ENCODE measurements at places on chromosomes 5 and 9. TPM values are rescaled to one million over a fixed set of nuclear protein-coding genes. Genes with fewer than 3 reads are reported as not detected.

PCDHB14 gene
- not detected for total RNA-seq

- H3K36me3 ChIP-seq = peaks cover 4% of the 10 kb centered on the region
- H3K27me3 ChIP-seq = no peaks in the 10 kb centered on the region
- H3K4me1 ChIP-seq = no peaks in the 10 kb centered on the region
- no peak overlapping the region for H3K4me3 ChIP-seq
Observed at GRCh38 chr9:112112941-112113681, 62.0 kb downstream of the SUSD1 start.

RLN2 gene
- total RNA-seq = 1.3 TPM

ZNF483 gene
- total RNA-seq = 22.1 TPM

GRCh38 chr9:98848450-98849149, 41.1 kb downstream of the GALNT12 start:
- no peaks in the 10 kb centered on the region for H3K27me3 ChIP-seq
- no peak overlapping the region for H3K27ac ChIP-seq
- no peak overlapping the region for H3K4me3 ChIP-seq
- H3K36me3 ChIP-seq = no peaks in the 10 kb centered on the region

PCDHGA12 gene
- total RNA-seq = not detected

HAND1 gene
- total RNA-seq = not detected

NUTM2G gene
- not detected for total RNA-seq

DNA sequence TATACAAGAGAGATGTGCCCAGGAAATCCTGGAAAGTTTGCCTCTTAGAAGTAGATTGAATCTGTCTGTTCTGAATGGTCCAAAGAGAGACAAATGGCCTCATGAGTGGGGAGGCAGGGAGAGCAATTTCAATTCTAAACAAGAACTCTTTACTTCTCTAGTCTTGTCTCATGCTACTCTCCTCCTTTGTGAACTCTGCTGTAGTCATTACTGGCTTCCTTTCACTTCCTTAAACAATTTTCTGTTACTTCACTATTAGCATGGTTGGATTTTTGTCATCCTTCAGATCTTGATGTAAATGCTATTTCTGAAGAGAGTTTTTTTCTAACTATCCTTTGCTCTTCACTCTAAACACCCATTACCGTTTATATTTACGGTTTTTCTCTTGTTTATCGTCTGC, 54.0 kb upstream of the GRIN3A start:
- H3K4me3 ChIP-seq = no peak overlapping the region
- no peaks in the 10 kb centered on the region for H3K27me3 ChIP-seq
- H3K27ac ChIP-seq = no peak overlapping the region

- no peak overlapping the region for H3K27ac ChIP-seq
- no peak for DNase-seq
- H3K4me1 ChIP-seq = no peaks in the 10 kb centered on the region
- no peak overlapping the region for H3K4me3 ChIP-seq
Observed at GRCh38 chr9:75912951-75913350, 22.5 kb downstream of the PCSK5 start.

ISL1 gene
- total RNA-seq = not detected

GRCh38 chr5:133792655-133793054, 175.8 kb downstream of the C5orf15 start:
- no peak overlapping the region for H3K27ac ChIP-seq
- H3K4me1 ChIP-seq = no peaks in the 10 kb centered on the region

GRCh38 chr5:17252543-17252942, 35.1 kb downstream of the BASP1 start:
- H3K4me1 ChIP-seq = no peaks in the 10 kb centered on the region
- H3K36me3 ChIP-seq = no peaks in the 10 kb centered on the region
- no peak overlapping the region for H3K27ac ChIP-seq

- H3K27me3 ChIP-seq = peaks cover 4% of the 10 kb centered on the region
- H3K4me3 ChIP-seq = no peak overlapping the region
- DNase-seq = no peak
- no peaks in the 10 kb centered on the region for H3K36me3 ChIP-seq
- H3K4me1 ChIP-seq = no peaks in the 10 kb centered on the region
Observed at GRCh38 chr5:156423597-156423996, 96.6 kb downstream of the SGCD start.

DNA sequence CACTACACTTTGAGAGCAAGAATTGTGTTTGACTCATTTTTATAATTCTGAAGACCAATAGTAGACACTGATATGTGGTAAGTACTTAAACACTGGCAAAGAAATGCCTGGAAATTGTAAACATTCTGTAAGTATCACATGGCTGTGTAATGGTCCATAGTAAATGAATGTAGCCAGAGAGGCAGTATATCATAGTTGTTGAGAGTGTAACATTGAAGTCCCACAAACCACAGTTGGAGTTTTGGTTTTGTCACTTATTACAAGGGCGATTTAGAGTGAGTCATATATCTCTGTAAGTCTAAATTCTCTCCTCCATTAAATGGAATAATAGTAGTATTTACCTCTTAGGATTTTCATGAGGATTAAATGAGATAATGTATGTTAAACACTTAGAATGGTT, 181.1 kb upstream of the MEF2C start:
- H3K4me3 ChIP-seq = no peak overlapping the region
- H3K36me3 ChIP-seq = no peaks in the 10 kb centered on the region
- H3K4me1 ChIP-seq = no peaks in the 10 kb centered on the region

DNA sequence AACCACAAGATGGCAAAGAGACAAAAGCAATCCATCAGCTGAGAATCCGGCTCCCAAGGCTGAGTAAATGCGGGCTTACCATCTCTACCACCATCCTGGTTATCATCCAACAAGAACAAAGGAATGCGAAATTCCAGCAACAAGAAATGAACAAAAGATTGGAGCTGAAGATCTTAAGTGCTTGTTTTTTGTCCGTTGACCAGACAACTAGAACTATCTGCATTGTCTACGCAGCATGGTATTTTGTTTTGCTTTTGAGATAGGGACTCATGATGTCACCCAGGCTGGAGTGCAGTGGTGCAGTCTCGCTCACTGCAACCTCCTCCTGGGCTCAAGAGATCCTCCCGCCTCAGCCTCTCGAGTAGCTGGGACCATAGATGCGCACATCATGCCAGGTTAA, 88.9 kb downstream of the ZNF366 start:
- peaks cover 1% of the 10 kb centered on the region for H3K27me3 ChIP-seq
- no peak overlapping the region for H3K27ac ChIP-seq
- no peak for DNase-seq
- no peak overlapping the region for H3K4me3 ChIP-seq
- no peaks in the 10 kb centered on the region for H3K4me1 ChIP-seq
- H3K36me3 ChIP-seq = no peaks in the 10 kb centered on the region

GLRA1 gene
- total RNA-seq = not detected

Measured in CD4-positive, CD25-positive, alpha-beta regulatory T cell (primary cell).